ENCODE measurements at places on chromosomes 3 and 15.

DNA sequence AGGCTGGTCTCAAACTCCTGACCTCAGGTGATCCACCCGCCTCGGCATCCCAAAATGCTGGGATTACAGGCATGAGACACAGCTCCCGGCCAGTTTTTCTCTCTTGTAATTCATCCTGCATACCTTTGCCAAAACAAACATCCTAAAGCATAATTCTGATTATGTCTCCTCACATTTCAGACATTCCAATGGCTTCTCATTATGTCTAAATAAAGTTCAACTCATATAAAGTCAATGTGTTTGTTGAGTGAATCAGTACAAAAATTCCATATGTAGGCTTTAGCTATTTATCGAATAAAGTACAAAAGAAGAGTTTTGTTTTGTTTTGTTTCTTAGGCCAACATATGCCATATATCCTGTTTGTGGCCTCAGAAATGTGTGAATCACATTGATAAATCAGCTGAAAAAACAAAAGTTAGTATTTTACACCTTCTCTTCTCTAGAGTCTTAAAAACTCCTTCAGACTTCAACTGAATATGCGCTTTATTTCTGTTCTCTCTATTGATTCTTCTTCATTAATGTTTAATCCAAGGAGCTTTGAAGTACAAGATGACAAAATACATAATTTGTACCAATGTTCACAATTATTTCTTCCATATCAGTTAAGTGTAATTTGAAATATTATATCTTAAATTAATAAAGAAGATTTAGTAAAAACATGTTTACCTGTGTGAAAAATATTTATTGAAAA lies 165.8 kb downstream of the MECOM start:
- no peak for DNase-seq

DNA sequence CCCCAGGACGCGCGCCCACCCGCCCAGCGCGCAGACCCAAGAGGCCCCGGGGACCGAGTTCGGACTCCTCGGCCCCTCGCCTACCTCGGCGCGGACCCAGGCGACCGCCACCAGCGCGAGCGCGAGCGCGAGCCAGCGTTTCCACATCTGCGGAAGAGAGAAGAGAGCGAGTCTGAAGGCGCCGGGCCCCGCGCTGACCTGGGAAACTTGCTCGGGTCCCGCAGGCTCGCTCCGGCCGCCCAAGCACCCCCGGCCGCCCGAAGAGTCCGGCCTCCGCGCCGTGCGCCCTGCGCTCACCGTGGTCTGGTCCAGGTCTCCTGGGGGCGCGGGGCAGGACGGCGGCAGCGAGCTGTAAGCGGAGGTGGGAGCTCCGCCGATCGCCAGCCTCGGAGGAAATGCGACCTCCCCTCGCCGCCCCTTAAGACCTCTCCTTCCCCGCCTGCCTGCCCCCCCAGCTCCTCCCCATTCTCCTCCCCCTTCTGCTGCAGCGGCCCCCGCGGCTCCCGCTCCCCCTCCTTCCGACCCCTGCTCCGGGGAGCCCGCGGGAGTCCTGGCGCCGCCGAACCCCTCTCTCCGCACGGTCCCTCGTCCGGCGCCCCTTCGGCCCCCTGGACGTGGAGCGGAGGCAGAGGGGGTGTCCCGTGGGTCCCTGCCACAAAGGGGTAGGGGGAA lies at the start of gene FSTL1:
Gene FSTL1 (minus strand): TSS at position 393 of the 672 bp plus-strand sequence. CDS start 246 bp downstream, at position 147.
- no peak for DNase-seq

DNA sequence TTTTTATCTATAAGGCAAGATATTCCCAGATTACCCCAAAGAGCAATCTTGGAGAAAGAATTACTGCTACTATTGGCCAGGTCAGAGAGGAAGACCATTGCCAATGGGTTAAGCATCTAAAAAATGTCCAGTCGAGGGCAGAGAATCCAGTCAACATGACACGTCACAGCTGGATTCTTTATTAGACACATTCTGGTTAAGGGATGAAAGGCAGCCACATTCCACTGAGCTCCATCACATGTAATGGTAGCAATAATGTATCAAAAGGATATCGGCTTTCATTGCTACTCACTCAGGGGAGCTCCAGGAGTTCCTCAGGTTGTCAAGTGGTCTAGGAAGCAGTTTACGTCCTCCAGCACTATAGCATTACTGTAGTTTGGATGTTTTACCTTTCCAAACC lies 421.1 kb downstream of the PLOD2 start:
- DNase-seq: no peak

DNA sequence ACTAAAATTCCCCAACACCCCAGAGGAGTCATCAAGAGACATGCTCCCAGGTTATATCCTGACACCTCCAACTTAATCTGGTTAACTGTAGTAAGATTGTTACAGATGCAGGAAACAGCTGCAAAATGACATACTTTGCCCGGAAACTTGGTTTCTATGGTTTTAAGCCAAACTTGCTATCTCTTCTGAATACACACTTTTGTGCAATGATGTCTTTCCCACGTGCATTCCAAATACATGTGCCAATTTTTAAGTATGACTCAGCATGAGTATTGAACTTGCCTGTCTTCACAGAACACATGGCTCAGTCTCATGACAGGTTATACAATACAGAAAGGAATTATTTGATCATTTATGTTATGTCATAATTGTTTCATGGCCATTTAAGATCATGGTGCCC lies 207.0 kb upstream of the DCBLD2 start:
- no peak for DNase-seq

- DNase-seq: no peak
These were observed 12.1 kb downstream of the PAK6 start for GRCh38 chr15:40250771-40251483.

- DNase-seq: no peak
These were observed 793 bp upstream of the FANCD2 start for GRCh38 chr3:10025205-10026083.

GRCh38 chr3:128902426-128902825 lies 23.0 kb downstream of the ACAD9 start:
- DNase-seq: no peak

GRCh38 chr3:192847941-192848340 lies 69.7 kb downstream of the MB21D2 start:
- DNase-seq: no peak

GRCh38 chr3:12994357-12994606 lies 78.9 kb downstream of the IQSEC1 start:
- no peak for DNase-seq

- no peak for DNase-seq
These were observed 178.5 kb upstream of the RASGRP1 start for GRCh38 chr15:38743147-38743546.

Data from naive B cell (primary cell).